Stimulated activated CD4-positive, alpha-beta T cell treated with anti-CD3 and anti-CD28 coated beads, Interleukin-2, amount 100 ng/mL, for 24 hours (primary cell): ENCODE measurements at places on chromosomes 1 and 21.
A peak's percentile ranks its signal among the peaks of the same experiment; 100 is the strongest.

- no peak for DNase-seq
These were observed 853.4 kb downstream of the NCAM2 start for GRCh38 chr21:21851657-21852056.

DNA sequence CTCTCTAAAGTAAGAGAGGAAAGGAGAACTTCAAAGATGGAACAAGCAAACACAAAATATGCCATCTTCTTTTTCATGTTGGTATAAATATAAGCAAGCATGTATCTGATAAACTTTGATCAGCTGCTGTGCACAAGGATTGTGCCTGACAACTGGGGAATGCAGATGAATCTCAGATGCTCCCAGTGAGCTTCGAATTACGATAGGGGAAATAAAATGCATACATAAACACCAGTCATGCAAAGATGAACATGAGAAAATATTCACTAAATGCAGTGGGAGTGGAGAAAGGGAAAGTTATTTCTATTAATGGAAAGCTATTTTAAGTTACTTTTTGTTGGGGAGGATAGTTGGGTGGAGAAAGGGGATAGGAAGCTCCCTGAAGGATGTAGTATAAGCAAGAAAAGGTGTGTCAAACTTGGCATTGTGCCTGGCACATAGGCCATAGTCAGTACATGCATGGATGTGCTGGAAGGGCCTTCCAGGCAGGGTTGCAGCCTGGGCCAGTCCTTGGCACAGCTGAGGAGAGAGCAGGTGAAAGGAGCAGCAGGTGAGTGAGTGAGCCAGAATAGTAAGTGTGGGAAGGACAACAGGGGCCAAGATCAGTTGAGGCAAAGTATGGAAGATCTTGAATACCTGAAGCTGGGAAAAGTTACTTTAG, 57.8 kb upstream of the PGD start:
- DNase-seq: no peak

DNA sequence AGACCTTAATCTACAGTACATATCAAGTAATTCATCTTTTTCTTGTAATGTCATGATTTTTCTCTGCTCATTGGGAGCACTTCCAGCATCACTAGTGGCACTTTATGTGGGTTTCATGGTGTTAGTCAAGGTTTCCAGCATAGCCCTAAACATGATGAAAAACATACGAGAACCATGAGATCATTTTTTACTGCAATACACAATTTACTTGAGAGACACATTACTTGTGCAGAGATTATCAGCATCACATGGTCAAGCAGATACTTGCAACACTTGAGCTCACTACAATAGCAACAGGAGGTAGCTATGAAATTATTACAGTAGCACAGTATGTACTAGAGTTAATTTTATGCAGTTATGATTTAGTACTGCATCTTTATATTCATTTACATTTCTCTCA, 36.4 kb downstream of the ITGB3BP start:
- DNase-seq: no peak

DNA sequence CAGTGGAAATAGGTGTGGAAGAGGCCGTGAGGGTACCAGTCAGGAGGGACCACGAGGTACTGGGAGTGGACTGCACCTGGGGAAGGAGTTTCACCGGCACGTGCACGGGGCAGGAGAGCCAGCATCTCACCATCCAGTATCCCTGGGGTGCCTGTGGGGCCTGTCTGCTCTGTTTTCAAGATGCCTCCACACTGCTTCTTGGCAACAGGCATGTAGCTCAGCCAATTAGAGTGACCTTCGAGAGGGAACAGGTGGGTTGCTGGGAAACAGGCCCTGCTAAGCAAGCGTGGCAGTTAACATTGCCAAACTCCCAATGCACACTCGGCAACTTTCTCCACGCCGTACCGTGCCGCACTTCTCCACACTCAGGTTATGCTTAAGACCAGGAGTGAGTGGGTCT, 17.7 kb downstream of the KCNC4 start:
- no peak for DNase-seq

GRCh38 chr1:161730050-161730564, 8.8 kb downstream of the FCRLB start:
- peak; percentile 46 for DNase-seq

GRCh38 chr1:160942926-160943325, 11.7 kb downstream of the ITLN2 start:
- no peak for DNase-seq

GRCh38 chr1:93768380-93768863, 86.8 kb upstream of the BCAR3 start:
- DNase-seq: no peak

DNA sequence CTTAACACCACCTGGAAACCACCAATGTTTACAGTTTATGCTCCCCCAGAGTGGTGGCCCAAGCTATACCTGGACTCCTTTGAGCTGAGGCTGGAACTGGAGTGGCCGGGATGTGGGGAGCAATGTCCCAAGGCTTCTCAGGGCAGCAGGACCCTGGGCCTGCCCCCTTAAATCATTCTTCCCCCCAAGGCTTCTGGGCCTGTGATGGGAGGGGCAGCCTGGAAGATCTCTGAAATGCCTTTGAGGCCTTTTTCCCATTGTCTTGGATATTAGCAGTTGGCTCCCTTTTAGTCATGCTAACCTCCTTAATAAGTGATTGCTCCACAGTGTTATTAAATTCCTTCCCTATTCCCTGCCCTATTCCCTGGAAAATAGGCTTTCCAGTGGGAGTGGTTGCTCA, 185.8 kb downstream of the HS2ST1 start:
- no peak for DNase-seq

DNA sequence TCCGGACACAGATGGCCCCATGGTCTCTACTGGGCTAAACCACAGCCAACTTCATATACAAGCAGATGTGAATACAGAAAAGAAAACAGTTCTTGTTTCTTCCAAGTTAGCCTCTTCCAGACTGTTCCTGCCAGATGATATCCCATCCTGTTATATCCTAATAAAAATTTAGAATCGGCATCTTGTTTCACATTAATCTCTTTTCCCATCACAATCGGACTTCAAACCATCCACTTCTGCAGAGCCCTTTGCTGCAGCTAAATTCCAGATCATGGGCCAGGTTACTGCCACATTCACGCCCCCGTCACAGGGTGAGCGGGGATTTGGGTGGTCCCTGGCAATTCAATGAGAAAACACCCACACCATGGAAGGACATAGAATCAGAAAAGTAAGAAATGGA, 57.2 kb downstream of the NPHP4 start:
- no peak for DNase-seq

DNA sequence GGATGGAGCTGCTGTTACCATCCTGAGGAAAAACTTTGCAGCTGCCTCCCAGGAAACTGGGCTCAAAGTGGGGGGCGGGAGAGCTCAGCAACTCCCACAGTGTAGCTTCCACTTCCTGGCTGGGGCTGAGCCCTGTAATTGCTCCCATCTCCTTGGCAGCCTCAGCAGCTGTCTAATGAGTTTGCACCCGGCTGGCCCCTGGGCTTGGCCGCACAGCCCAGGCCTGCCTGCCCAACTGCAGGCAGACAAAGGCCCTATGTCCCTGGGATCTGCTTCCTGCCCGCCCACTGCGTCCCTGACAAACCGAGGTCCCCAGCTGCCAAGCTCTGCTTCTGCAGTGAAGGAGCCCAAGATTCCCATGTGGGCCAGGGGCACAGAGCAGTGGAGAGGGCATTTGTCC, 30.1 kb downstream of the EDN2 start:
- no peak for DNase-seq

GRCh38 chr1:14403961-14404645, 194.4 kb upstream of the KAZN start:
- DNase-seq: no peak

DNA sequence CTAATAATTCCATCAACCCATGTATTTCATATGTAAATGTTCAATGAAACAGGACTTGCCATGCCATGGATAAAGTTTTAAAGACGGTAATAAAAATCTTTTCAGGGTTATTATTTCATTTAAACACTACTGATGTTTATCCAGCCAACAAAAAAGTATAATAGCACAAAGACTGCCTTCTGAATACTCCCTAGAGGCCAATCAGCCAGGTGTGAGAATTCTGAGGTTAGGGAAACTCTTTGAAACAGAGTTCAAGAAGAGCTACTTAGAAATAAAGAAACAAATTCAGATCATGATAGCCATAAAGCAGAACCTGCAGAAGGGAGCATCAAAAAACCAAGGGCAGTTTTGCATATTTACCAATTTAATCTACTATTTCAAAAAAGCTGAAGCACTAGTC, 48.7 kb downstream of the AKT3 start:
- no peak for DNase-seq

DNA sequence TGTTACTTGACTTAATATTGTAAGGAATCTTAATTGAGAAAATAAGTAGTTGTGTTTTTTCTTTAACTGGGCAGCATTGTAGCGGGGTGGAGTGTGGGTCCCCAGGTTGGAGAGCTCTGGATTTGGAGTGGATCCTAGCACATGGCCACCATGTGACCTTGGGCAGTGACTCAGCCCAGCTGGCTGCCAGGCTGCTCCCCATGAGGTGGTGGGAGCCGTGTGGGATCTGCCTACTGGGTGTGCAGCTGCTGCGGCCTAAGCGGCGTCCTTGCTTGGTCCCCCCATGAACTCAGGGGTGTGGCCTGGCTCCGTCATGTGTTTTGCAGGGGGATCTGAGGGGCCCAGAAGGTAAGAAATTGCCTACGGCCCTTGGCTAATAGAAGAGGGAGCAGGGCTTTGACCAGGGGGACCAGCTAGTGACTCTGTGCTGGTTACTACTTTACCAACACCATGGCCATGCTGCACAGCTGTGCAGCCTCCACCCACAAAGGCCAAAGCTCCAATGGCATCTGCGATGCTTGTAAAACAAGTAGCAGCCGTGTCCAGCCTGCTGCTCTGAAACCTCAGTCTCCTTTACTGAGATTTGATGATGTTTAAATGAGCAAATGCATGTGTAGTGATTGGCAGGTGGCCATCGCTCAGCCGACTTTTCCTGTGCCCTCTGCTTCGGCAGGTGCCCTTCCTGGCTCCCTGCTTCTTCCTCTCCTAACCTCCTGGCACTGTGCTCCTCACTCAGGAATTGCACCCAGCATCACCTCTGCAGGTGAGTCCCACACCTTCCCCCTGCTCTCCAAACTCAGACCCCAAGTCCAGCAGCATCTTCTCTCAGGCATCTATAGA, 68.3 kb downstream of the ADARB1 start:
- no peak for DNase-seq

- no peak for DNase-seq
These were observed 93.1 kb downstream of the LMO4 start for GRCh38 chr1:87421809-87422208.

DNA sequence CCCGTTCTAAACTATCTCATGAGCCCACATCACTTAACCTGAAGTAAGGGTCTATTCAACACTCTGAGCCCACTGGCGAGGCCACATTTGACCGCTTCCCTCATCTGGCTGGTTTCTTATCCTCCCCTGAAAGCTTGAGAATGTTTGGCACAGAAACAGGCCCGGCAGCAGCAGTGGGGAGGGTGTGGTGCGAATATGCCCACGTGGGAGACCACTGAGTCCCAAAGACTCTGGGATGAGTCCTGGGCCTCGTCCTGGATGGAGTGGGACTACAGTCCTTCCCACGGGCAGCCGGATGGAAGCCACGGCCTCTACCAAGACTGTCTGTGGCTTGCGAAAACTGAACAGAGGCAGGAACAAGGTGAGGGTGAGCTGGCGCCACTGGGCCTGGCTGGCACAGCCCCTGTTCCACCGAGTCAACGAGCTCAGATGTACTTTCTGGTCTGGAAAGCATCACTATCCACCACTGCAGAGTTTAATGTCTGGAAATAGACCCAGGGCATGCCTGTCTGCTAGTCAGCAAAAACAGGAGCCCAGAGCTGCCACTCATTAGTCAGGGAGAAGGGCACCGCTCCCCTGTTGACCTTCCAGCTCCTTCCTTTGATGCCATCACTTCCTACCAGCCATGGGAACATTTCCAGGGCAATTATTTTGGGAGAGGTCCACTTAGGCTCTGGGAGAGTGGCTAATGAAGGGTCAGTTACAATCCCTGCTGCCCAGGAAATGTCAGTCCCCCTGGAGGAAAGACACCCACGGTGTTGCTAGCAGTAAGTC, 386.6 kb downstream of the MATN1 start:
- DNase-seq: no peak

GRCh38 chr1:51527144-51527543, 8.1 kb upstream of the EPS15 start:
- no peak for DNase-seq

GRCh38 chr1:112954945-112955772, 837 bp downstream of the SLC16A1 start:
- peak; percentile 66 for DNase-seq

- DNase-seq: no peak
These were observed 48.8 kb downstream of the H3-3A start for GRCh38 chr1:226111098-226111882.

- DNase-seq: no peak
These were observed 9.9 kb downstream of the S100A11 start for GRCh38 chr1:152026895-152027294.

- DNase-seq: no peak
These were observed 89.9 kb downstream of the SLC44A5 start for GRCh38 chr1:75520862-75521475.

DNA sequence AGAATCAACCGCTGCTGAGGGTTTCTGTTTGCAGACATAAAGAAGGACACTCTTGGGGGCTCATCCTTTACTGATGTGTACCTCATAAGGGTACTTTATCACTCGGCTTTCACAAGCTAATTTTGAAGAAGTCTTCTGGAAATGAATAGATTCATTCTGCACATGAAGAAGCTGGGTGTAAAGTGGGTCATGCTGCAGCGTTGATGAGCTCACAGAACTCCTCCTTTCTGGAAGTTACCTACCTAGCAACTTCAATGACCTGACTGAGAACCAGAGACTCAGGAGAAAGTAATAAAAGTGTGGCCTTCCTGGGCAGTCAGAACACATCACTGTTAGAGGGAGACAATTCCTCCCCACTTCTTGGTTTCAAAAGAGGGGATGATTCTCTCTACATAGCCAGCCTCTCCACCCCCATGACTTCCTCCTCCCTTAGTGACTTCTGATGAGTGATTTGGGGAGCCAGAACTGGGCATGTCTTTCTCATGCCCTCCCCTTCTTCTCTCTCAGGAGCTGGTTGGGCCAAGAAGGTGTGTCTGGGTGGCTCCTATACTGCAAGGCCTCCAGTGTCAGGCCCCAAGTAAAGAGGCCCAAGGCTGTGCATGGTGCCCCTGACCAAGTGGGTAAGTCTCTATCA, 27.0 kb downstream of the PCNX2 start:
- DNase-seq: no peak

GRCh38 chr1:76374086-76374485, 299.5 kb downstream of the ST6GALNAC3 start:
- DNase-seq: no peak

DNA sequence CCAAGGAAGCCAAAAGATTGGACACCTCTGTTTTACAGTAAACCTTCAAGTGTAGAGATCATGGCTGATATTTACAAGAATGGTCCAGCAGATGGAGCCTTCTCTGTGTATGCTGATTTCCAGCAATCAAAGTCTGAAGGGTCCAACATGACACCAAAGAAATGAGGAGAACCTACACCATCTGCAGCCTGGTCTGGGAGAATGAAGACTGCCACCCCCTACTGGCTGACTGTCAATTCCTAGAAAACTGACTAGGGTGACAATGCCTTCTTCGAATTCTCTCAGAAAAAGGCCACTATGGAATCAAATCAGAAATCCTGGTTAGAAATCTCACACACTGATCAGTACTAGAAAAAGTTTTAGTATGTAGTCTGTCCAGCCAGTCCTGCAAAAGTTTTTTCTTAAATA, 83.3 kb downstream of the CDC42BPA start:
- no peak for DNase-seq
